ENCODE measurements at places on chromosomes 2 and 18.

DNA sequence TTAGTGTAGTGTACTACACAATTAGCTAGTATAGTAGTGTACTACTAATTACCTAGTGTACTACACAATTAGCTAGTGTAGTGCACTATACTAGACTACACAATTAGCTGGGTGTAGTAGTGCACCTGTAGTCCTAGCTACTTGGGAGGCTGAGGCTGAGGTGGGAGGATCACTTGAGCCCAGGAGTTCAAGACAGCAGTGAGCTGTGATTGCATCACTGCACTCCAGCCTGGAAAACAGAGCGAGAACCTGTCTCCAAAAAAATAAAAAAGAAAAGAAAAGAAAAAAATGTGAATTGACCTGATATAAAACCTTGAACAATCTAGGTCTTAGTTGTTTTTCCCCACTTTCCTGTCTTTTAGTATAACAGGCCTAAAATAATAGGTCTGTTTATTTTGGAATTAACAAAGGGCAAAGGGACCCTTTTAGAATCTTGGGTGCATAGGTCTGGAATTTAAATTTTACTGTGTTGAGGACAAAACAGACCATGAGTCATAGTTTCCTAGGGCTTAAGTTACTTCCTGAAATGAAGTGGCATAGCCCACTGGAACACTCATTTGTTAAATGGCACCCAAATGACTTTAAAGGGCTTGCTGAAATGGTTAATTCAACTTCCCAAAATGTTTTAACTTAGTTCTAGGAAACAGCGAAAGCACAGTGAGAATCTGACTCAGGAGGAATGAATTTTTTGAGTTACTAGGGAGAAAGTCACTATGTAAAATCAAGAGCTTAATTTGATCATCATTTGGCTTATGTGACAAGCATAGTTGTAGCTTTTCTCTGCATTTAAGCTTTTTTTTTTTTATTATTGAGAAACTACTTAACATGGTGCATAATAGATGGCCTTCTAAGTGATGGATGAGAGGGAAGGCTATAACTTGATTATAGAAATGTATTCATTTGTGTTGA is 50.7 kb upstream of the ARL5A start:
- DNase-seq: peak; percentile 63

DNA sequence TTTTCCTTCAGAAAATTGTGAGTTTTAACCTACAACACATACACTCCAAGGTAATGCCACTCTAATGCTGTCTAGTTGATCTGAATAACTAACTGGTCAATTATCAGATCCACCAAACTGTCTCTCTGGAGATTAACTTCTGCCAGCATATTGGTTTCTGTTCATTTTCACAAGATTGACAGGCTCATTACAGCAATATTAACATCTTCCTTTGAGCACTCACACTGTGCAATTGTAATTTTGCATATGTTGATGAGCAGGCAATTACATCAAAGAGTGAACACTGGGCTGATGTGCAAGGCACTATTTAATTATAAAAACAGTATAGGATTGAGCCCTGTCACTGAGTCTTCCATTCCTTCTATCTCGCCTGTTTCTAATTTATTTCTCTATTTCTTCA is 197.3 kb downstream of the SLC8A1 start:
- no peak for DNase-seq

- no peak for DNase-seq
Measured at GRCh38 chr18:68484241-68484640, 230.7 kb downstream of the TMX3 start.

GRCh38 chr2:127783101-127783500 is 27.9 kb downstream of the WDR33 start:
- no peak for DNase-seq

- no peak for DNase-seq
Measured at GRCh38 chr18:11844436-11844835, 6.8 kb upstream of the CHMP1B start.

- peak; percentile 58 for DNase-seq
Measured at GRCh38 chr18:62281684-62282083, 43.4 kb upstream of the TNFRSF11A start.

DNA sequence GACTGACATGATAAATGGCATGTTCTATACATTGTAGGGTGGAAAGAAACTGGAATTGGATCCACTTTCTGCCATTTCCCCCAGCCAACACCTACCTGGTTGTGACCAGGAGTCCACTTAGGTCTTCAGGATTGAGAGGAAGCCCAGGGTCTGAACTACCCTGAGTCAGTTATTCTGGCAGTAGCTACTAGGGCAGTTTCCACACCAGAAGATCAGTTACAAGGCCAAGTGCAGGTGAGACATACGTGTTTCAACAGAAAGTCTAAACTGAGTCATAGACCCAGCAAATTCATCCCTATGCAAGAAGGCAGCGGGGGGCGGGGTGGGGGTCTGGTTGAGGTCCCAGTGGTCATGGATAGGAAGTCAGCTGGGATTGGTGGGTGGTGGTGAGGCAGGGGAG is 21.9 kb downstream of the ANTXR1 start:
- no peak for DNase-seq

- no peak for DNase-seq
Measured at GRCh38 chr2:19536136-19536535, 177.7 kb upstream of the OSR1 start.

GRCh38 chr2:34549710-34550345 is 950.7 kb upstream of the FAM98A start:
- no peak for DNase-seq

GRCh38 chr2:109087055-109087663 is 41.8 kb upstream of the SH3RF3 start:
- no peak for DNase-seq

DNA sequence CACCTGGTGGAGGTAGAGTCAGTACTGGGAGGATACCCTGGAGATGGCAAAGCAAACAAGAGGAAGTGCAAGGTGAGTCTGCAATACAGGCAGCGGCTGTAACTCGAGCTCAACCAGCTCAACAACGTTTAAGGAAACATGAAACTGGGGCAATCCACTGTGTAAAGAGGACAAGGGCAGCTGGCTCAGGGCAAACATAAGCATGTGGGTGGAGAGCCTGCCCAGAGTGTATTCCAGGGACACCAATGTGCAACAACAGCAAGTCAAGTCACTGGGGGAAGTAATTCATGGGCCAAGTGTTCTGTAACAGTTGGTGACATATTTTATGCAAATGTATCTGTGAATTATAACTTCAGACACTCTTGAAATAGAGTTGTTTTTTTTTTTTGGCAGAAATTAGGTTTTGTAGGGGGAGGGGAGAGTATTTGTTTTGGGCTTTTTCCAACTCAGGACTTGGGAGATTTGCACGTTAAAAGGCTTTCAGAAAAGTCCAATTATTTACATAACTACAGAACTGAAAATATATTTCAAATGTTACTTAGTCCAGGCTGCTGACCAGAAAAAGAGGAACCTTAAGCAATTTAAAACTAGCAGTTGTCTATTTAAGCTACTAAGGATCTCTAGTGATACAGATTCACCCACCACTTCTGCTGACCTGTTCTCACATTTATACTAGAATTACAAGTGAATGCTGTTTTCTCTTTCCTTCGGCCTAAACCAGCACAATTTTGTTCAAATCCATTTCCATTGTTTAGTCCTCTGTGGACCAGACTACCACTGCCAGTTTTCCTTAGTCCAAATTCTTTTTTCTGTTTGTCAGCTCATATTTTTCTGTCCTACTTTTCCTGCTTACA is 18.6 kb downstream of the NRXN1 start:
- DNase-seq: no peak

GRCh38 chr18:13572721-13573120 is 153.6 kb downstream of the FAM210A start:
- no peak for DNase-seq

GRCh38 chr18:12990641-12990966 is 558 bp upstream of the CEP192 start:
- DNase-seq: no peak

DNA sequence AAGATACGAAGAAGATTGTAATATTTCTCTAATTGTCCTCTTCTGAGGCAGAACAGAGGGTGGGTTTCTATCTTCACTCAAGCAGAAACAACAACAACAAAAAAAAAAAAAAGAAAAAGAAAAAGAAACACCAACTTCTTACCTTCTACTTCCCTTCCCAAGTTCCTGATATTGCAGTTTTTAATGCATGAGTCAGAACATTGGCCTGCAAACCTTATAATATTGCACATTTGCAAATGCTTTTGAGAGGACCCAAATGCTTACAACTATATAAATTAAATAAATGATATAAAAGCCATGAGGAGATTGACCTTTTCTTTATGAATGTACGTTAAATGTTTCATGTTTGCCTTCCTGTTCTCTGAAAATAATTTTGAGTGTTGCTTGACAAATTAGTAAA is 37.3 kb downstream of the PAX3 start:
- DNase-seq: no peak

DNA sequence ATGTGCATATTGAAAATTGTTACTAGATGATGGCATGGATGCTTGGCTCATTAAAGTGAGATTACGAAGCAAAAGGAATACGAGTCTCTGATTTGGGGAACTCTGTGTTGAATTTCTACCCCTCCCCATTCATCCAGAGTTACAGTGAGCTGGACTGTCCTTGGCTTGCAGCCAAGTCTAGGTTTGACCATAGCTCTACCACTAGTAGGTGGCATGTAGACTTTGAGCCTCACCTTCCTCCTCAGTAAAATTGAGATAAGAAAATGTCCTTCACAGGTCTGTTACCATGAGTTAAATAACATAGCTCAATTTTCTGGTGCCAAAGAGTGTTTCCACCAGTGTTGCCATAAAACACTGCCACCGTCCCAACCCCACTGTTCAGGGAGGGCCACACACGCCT is 727.6 kb upstream of the ID2 start:
- DNase-seq: no peak

- DNase-seq: no peak
Measured at GRCh38 chr2:197273485-197273884, 37.1 kb downstream of the ANKRD44 start.

GRCh38 chr2:171923206-171923605 is 945 bp downstream of the HAT1 start:
- DNase-seq: no peak

GRCh38 chr2:132701810-132702209 is 31.8 kb upstream of the LYPD1 start:
- no peak for DNase-seq

GRCh38 chr2:173751245-173751975 is 213.8 kb downstream of the SP3 start:
- DNase-seq: no peak

DNA sequence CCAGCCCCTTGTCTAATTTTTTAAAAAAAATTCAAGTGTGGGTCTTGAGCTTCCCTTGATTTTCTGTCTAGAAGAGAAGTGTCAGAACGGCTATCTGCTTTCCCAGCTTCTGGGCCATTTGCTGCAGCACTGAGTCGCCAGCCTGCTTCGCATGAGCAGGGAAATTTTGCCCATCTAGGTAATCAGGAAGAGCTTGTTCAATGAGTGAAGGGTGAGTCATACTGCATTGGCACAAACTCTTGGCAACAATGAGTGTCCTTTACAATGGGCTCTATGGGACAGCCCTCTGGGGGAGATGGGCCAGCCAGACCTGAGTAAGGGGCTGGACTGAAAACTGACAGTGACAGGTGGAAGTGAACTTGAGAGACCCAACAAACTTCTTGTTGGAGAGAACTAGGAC is 2.4 kb upstream of the RNF144A start:
- peak; percentile 44 for DNase-seq

DNA sequence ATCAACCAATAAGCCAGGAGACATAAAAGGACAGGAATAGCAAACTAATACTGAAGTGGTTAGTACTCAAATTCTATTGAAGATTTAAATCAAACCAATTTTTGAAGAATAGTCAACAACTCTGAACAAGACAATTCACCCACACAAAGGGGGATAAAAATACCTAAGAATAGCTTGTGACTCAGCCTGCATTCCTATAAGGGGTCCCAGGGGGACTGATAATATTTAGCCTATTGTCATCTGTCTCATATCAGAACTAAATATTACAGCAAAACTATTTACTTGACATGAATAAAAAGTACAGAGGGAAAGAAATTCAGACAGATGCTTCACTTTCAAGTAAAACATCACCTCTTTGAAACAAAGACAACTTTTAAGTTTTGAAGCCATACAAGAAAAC is 7.7 kb downstream of the ITSN2 start:
- no peak for DNase-seq

GRCh38 chr2:114046373-114046772 is 156.5 kb downstream of the ACTR3 start:
- no peak for DNase-seq

DNA sequence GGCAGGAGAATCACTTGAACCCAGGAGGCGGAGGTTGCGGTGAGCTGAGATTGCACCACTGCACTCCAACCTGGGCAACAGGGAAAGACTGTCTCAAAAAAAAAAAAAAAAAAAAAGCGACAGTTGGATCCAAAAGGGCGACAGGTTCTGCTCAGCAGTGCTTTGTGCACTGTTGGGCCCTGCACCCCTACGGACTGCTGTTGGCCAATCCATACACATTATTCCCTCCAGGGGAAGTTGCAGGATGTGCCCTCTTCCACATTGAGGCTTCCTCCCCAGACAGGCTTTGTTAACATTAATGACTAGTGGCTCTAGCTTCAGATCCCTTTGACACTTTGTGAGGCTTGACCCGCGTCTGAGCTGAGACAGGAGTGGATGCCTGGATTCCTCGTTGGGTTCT is 9.4 kb downstream of the NT5DC4 start:
- no peak for DNase-seq

- no peak for DNase-seq
Measured at GRCh38 chr2:120161190-120161589, 62.0 kb downstream of the TMEM185B start.

- no peak for DNase-seq
Measured at GRCh38 chr18:78213361-78213994, 766.1 kb upstream of the SALL3 start.

GRCh38 chr2:53490659-53491058 is 276.9 kb upstream of the CHAC2 start:
- DNase-seq: no peak

GRCh38 chr2:85840091-85840490 is 48.7 kb downstream of the ST3GAL5 start:
- DNase-seq: peak; percentile 23

- peak; percentile 44 for DNase-seq
Measured at GRCh38 chr2:219178377-219179175, 501 bp downstream of the RETREG2 start.

- DNase-seq: peak; percentile 40
Measured at GRCh38 chr2:190879474-190880377, 895 bp upstream of the GLS start.

DNA sequence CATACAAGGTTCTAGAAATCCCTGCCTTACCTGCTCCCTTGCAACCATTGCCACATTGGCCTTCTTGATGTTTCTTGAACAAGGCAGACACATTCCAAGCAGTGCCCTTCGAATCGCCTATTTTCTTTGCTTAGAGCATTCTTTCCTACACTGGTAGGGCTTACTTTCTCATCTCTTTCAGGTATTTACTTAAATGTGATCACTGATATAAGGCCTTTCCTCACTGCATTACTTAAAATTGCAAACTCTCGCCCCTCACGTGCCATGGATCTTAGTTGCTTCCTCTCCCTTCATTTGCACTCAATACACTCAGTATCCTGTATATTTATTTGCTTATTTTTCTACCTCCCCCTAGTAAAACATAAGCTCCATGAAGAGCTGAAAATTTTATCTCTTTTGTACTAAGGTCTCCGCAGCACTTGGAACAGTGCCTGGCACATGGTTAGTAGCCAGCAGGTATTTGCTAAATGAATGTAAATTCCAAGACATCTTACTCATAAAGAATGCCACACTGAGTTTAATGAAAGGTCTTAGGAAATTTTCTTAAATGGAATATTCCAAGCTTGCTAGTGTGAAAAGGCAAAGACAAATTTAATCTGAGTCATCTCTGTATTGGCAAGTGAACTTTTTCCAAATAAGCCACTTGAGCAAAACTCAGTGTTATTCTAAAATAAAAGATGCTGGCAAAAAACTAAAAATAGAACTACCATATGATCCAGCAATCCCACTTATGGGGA is 42.4 kb upstream of the FIGN start:
- DNase-seq: no peak
